ENCODE measurements at places on chromosomes 2 and 18.

- H3K4me1 ChIP-seq = no peaks in the 10 kb centered on the region
- H3K36me3 ChIP-seq = no peaks in the 10 kb centered on the region
- DNase-seq = no peak
Observed at GRCh38 chr2:191797500-191797899, 49.4 kb downstream of the CAVIN2 start.

- no peak overlapping the region for H3K4me3 ChIP-seq
- no peak for DNase-seq
- no peaks in the 10 kb centered on the region for H3K36me3 ChIP-seq
- no peaks in the 10 kb centered on the region for H3K27me3 ChIP-seq
- H3K27ac ChIP-seq = no peak overlapping the region
Observed at GRCh38 chr2:6443061-6443823, 422.5 kb downstream of the CMPK2 start.

DNA sequence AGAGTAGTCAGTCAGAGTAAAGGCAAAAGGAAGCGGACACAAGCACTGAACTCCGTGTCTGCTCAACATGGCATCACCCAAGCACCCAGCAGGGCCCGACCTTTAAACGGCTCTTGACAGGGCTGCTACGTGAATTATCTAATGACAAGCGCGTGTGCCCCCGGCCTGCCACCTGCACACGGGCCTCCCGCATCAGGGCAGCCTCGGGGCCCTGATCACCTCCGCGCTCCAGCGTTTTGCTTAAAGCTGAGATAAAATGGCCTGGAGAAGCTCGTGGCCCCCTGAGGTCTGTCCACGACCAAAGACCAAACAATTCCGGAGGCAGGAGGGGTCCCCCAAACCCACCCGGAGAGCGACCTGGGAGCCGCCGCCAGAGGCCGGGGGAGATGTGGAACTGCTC is 376 bp downstream of the NDUFA10 start:
- no peaks in the 10 kb centered on the region for H3K27me3 ChIP-seq
- peak overlapping the region; percentile 90 for H3K4me3 ChIP-seq
- peaks cover 15% of the 10 kb centered on the region for H3K36me3 ChIP-seq
- peaks cover 27% of the 10 kb centered on the region for H3K4me1 ChIP-seq

GRCh38 chr2:224532441-224532840 is 52.7 kb downstream of the CUL3 start:
- H3K27me3 ChIP-seq = no peaks in the 10 kb centered on the region
- H3K4me1 ChIP-seq = peaks cover 18% of the 10 kb centered on the region
- no peak for DNase-seq
- no peak overlapping the region for H3K27ac ChIP-seq
- no peak overlapping the region for H3K4me3 ChIP-seq
- peaks cover 10% of the 10 kb centered on the region for H3K36me3 ChIP-seq

- peak overlapping the region; percentile 47 for H3K4me3 ChIP-seq
- peaks cover 65% of the 10 kb centered on the region for H3K4me1 ChIP-seq
- DNase-seq = peak; percentile 86
- peak overlapping the region; percentile 66 for H3K27ac ChIP-seq
- H3K27me3 ChIP-seq = no peaks in the 10 kb centered on the region
Observed at GRCh38 chr2:157838442-157839161, 37.5 kb downstream of the ACVR1 start.

DNA sequence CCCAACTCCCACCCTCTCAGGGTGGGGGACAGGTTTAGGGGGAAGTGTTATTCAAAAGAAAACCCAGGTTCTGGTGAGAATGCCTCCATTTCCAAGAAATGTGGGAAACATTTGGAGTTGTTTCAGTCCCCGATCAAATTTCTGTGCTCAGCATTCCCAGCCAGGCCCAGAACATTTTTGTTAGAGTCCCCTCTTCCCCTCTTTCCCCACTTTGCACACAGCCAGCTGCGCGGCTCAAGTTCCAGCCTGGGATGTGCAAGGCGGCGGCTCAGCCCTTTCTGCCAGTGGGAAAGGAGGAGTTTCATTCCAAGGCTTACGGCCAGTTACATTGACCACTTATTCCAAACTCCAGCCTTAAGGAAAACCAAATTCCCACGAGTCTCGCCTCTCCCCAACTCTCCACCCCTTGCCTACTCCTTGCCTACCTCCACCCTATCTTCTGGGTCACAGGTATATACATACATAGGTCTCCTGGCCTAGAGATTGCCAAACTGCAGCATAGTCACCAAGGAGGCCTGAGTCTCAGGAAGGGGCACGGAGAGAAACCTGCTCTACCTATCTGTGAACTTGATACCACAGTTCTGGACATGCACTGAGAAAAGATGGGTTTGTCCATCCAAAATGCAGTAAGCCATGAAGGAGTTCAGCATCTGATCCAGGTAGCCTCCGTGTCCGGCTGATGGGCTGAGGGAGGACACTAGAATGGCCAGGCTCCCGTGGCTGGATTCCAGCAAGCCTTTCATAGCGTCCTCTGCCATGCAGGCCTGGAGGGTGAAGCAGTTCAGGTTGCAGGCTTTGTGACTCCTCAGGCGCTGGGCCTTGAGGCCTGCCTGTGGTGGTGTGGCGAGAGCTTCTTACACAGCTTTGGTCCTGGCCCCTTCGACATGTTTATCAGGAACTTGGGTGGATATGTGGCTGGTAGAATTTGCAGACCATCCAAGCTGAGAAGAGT is 154.5 kb downstream of the ZFP36L2 start:
- H3K27me3 ChIP-seq = no peaks in the 10 kb centered on the region
- no peaks in the 10 kb centered on the region for H3K36me3 ChIP-seq
- H3K4me3 ChIP-seq = no peak overlapping the region

GRCh38 chr18:69956057-69956456 is 8.4 kb upstream of the CD226 start:
- no peaks in the 10 kb centered on the region for H3K4me1 ChIP-seq
- no peak overlapping the region for H3K27ac ChIP-seq
- H3K4me3 ChIP-seq = no peak overlapping the region
- no peaks in the 10 kb centered on the region for H3K27me3 ChIP-seq

GRCh38 chr2:9700109-9700495 is 69.3 kb upstream of the YWHAQ start:
- H3K4me1 ChIP-seq = peaks cover 14% of the 10 kb centered on the region
- H3K4me3 ChIP-seq = no peak overlapping the region
- H3K27ac ChIP-seq = no peak overlapping the region

GRCh38 chr2:212145121-212145520 is 393.5 kb downstream of the ERBB4 start:
- no peak overlapping the region for H3K27ac ChIP-seq
- no peaks in the 10 kb centered on the region for H3K4me1 ChIP-seq
- DNase-seq = no peak
- H3K36me3 ChIP-seq = no peaks in the 10 kb centered on the region
- H3K4me3 ChIP-seq = no peak overlapping the region
- H3K27me3 ChIP-seq = no peaks in the 10 kb centered on the region

DNA sequence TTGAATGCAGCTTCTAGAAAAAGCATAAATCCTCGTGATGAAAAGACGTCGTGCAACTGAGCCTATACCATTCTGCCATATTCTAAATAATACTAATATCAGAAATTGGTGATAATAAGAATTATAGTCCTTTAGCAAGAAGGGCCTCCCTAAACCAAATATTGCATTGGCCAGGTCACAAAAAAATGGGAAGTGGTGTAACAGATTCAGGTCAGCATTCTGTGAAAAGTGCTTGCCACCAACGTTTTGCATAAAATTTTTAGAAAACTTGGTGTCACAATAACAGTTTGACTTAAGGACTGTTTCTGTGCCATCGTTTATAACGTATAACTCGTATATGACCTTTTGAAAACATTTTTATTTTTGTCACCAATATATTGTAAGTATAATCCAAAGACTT is 603.6 kb downstream of the CPS1 start:
- no peak overlapping the region for H3K4me3 ChIP-seq
- DNase-seq = no peak
- H3K4me1 ChIP-seq = no peaks in the 10 kb centered on the region
- no peaks in the 10 kb centered on the region for H3K36me3 ChIP-seq

DNA sequence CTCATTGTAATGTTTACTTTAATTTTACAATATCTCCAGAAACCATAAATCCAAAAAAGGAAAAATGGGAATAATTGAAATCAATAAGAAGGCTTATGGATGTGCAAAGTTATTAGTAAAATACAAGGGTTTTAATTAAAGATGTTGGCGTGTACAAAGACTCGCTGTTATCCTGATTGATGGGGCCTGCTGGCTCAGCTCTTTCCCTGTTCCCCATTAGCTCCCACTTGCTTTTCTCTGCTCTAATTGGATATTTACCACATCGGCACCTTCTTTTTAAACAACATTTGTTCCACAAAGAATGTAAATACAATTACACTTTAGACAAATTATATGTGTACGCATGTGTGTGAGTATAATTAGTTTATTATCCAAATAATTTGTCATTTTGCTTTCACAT is 796.6 kb downstream of the ERBB4 start:
- DNase-seq = no peak
- H3K27me3 ChIP-seq = no peaks in the 10 kb centered on the region
- H3K36me3 ChIP-seq = no peaks in the 10 kb centered on the region
- no peaks in the 10 kb centered on the region for H3K4me1 ChIP-seq
- no peak overlapping the region for H3K27ac ChIP-seq
- no peak overlapping the region for H3K4me3 ChIP-seq

- no peaks in the 10 kb centered on the region for H3K36me3 ChIP-seq
- peaks cover 53% of the 10 kb centered on the region for H3K4me1 ChIP-seq
- peak overlapping the region; percentile 39 for H3K27ac ChIP-seq
- no peak overlapping the region for H3K4me3 ChIP-seq
- no peak for DNase-seq
- H3K27me3 ChIP-seq = no peaks in the 10 kb centered on the region
Observed at GRCh38 chr2:105866216-105867185, 121.8 kb downstream of the NCK2 start.

- no peaks in the 10 kb centered on the region for H3K36me3 ChIP-seq
- H3K4me1 ChIP-seq = no peaks in the 10 kb centered on the region
- peaks cover 3% of the 10 kb centered on the region for H3K27me3 ChIP-seq
- DNase-seq = no peak
- H3K27ac ChIP-seq = no peak overlapping the region
Observed at GRCh38 chr2:170148161-170148560, 29.8 kb upstream of the MYO3B start.

DNA sequence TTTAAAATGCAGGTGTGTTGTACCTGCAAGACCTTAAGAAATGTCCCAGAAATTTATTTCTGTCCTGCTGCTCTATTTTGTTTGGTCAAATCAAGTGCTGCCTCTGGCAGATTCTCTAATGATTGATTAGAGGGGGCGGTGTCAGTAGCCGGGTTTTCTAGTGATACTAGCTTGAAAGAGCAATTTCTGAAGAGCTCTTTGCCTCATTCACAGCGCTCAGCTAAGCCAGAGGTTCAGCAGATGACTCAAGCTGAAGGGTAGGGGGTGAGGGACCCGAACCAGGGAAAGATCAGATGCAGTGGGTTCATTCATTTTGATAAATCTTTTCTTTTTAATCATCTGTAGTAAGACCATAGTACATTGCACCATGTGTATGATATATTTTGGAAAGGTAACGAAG is 15.0 kb downstream of the ZBTB7C start:
- peaks cover 16% of the 10 kb centered on the region for H3K4me1 ChIP-seq
- H3K27ac ChIP-seq = no peak overlapping the region
- DNase-seq = no peak
- no peaks in the 10 kb centered on the region for H3K36me3 ChIP-seq
- no peak overlapping the region for H3K4me3 ChIP-seq

DNA sequence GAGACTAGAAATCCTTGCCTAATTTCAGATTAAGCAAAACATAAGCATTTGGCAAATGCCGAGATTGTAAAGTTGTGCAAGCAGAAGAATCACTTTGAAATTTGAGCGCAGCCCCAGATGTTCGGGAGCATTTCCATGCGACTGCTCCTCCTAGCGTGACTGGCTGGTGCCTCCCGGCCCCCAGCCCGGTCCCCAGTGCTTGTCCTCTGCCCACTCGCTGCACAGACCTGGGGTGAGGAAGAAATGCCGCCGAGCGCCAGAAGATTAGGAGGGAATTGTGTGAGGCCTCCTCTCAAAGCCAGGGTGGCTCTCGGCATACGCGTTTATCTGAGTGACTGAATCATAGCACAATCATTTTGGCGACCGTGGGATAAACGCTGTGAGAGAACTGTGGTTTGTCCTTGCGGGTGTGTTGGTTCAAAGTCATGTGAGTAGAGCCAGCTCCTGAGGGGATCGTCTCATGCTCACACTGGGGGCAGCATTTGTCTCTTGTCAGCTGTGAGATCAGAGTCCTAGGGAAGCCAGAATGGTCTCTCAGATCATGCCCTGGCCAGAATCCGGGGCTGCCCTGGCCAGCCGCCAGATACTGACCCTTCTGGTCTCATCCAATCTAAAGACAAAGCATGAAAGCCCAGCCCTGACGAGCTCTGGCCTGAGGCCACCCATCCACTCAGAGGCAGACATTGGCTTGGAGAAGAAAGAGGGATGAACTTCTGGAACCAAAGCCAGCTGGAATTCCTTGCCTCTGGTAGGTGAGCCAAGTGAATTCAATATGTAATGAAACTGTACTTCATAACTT is 189.3 kb downstream of the SH3RF3 start:
- DNase-seq = peak; percentile 97
- H3K4me1 ChIP-seq = peaks cover 54% of the 10 kb centered on the region
- H3K27ac ChIP-seq = peak overlapping the region; percentile 83
- H3K36me3 ChIP-seq = no peaks in the 10 kb centered on the region
- H3K4me3 ChIP-seq = peak overlapping the region; percentile 31

DNA sequence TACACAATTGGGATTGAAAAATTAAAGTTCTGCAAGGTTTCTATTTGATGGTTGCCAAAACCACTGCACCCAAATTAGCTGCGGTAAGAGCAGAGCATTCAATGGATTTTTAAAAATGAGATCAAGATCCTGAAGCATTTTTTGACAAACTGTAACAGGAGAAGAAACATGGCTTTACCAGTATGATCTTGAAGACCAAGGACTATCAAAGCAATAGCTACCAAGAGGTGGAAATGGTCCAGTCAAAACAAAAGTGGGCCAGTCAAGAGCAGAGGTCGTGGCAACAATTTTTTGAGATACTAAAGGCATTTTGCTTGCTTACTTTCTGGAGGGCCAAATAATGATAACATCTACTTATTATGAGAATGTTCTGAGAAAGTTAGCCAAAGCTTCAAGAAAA is 186.8 kb downstream of the RDH14 start:
- no peak for DNase-seq
- H3K4me3 ChIP-seq = no peak overlapping the region
- no peaks in the 10 kb centered on the region for H3K36me3 ChIP-seq
- no peaks in the 10 kb centered on the region for H3K4me1 ChIP-seq
- no peak overlapping the region for H3K27ac ChIP-seq

- no peak overlapping the region for H3K4me3 ChIP-seq
- no peaks in the 10 kb centered on the region for H3K27me3 ChIP-seq
- no peak for DNase-seq
- no peaks in the 10 kb centered on the region for H3K36me3 ChIP-seq
Observed at GRCh38 chr2:238523158-238524110, 96.7 kb downstream of the ASB1 start.

GRCh38 chr2:98730053-98730706 is 752 bp downstream of the MGAT4A start:
- peak overlapping the region; percentile 69 for H3K4me3 ChIP-seq
- no peaks in the 10 kb centered on the region for H3K36me3 ChIP-seq
- H3K27ac ChIP-seq = peak overlapping the region; percentile 87
- no peak for DNase-seq
- peaks cover 50% of the 10 kb centered on the region for H3K4me1 ChIP-seq

DNA sequence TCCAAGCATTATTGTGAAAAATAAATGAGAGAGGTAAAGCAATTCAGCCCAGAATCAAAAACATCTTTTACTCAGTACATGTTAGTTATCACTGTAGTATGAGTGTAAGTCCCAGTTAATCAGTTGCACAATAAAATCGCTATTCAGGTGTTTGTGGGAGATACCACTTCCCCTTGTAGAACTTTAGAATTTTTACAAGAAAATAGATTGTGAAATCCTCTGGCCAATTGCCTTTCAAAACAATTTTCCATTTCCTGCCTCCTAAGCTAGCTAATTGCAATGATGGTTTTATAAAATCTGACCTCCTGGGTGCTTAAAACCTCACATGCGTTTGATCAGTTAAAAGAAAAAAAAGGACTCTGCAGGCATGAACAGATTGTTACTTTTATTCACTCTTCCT is 332.5 kb downstream of the PID1 start:
- DNase-seq = no peak
- H3K27ac ChIP-seq = no peak overlapping the region
- H3K36me3 ChIP-seq = no peaks in the 10 kb centered on the region
- H3K27me3 ChIP-seq = no peaks in the 10 kb centered on the region
- H3K4me1 ChIP-seq = no peaks in the 10 kb centered on the region

Data from esophagus muscularis mucosa (tissue), 4 donors.